Endodermal cell (in vitro differentiated cells): ENCODE measurements at places on chromosomes 1 and 21.
A peak's percentile ranks its signal among the peaks of the same experiment; 100 is the strongest.

GRCh38 chr1:18414321-18414720, 66.4 kb upstream of the KLHDC7A start:
- no peak for DNase-seq

- no peak for DNase-seq
These were observed 2.0 kb upstream of the SYT6 start for GRCh38 chr1:114155706-114156105.

DNA sequence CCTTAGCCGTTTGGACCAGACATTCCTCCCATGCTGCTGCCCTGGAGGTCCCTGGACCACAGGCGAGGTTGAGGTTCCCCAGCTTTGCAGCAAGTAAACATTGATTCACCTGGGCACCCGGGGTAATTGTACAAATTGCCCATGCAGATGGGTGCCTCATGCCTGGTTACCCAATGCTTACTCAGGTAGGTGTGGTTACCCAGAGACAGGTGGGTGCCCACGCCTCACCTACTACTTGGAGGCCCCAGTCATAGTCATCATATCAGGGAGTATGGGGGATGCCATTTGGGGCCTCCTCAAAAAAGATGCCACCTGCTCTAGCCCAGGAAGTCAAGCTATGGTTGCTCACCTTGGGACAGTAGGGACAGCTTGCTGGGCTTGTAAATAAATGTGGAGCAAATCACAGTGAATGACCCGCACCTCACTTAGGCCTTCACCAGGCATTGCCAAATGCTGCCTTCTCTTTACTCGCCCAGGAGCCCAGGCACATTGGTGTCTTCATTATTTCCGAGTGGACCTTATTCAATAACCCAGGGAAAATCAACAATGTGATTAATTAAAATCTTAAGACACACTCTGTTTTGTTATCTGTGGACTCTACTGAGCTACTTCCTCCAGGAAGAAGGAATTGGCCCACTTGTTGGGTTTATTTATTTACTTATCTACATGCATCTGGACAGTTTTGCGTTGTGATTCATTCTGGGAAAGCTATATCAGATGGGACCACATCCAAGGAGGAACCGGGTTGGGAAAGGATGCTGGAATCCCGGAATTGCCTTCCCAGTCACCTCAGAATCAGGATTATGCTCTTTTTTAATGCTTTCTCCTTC, 35.6 kb upstream of the GRHL3 start:
- DNase-seq, result no peak

DNA sequence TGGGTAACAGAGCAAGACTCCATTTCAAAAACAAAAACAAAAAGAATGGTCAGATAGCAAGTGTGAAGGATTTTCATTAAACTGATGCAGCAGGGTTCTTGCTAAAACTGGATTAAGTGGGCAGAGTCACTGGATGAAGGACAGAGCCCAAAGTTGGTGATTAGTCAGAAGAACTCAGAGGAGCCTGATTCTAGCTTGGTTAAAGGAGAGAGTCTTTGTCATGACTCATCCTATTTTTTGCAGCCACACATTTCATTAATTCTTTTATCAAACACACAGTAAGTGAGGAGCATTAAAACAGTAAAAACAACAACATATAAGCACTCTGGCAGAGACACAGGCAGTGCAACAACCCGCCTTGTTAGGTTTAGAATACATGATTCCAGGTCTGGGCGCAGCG, 56.0 kb upstream of the EDARADD start:
- no peak for DNase-seq

DNA sequence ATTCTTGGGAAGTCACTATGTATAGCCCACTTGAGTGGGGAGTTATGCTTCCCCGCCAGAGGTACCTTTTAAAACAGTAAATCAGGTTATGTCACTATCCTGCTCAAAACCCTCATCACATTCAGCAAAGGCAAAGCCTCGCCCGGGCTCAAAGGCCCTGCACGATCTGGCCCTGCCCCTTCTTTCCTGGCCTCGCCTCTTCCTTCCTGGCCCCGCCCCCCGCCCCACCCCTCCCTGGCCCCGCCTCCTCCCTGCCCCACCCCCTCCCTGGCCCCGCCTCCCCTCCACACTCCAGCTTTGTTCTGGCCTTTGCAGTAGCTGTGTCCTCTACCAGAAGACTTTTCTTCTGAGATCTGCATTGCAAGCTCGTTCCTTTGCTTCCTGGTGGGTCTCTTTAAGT, 6.6 kb downstream of the LDLRAD2 start:
- DNase-seq, result peak; percentile 93

DNA sequence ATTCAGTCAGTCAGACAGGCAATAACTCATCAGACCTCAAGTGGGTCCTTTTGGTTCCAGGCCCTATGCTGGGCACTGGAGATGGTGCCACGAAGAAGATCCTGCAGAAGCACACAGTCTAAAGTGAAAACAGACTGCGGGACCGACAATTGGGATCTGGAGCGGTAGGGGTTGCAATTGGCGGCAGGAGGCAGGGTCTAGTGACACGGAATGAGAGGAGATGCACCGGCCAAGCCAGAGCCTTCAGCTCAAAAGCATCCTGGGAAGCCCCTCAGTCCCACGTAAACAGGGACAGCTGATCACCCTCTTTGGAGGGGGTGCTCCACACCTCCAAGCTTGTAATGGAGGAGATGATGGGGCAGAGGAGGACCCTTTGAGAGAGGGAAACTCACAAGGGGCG, 56.2 kb downstream of the KLHDC7A start:
- DNase-seq, result peak; percentile 30

GRCh38 chr1:156319664-156320063, 18.4 kb downstream of the CCT3 start:
- DNase-seq, result no peak

DNA sequence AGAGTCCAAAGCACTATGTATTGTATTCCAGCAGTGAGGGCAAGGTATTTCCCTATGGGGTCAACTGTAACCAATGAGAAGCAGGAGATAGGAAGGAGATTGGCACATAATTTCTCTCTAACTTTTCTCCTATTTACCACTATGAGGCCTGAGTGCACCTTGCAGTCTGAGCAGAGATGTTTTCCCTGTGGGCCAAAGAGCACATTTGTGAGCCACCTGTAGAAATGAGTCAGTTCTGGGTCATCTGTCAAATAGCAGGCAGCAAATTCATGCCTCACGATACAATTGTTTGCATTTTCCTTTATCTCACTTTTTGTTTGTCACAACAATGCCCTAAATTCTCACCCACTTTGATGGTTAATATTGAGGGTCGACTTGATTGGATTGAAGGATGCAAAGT, 547.2 kb upstream of the NCAM2 start:
- DNase-seq, result no peak
